ENCODE measurements at places on chromosomes 7 and 10. TPM values are rescaled to one million over a fixed set of nuclear protein-coding genes. Genes with fewer than 3 reads are reported as not detected.

- DNase-seq: no peak
Observed at GRCh38 chr10:122176232-122177213, 94.6 kb upstream of the BTBD16 start.

GRCh38 chr10:8133146-8133545 lies 78.7 kb downstream of the GATA3 start:
- peak; percentile 32 for DNase-seq

GRCh38 chr7:94972296-94972695 lies 64.9 kb downstream of the PPP1R9A start:
- DNase-seq: no peak

DNA sequence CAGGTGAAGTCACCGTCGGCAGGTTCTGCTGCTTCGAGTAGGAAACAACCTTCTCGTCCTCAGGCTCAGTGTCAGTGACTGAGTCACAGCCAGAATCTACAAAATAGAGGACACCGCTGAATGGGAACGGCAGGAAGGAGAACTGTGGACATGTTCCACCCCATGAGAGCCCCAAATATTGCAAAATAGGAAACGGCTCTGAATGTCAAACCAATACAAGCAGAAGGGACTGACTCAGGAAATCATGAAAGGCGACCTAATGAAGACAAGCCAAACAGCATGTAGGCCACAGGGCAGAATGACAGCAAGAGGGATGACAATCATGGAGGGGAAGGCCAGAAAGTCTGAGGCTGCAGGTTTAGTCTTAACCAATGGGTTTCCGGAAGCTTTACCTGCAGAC lies 63.5 kb downstream of the PIK3AP1 start:
- DNase-seq: no peak

GRCh38 chr10:43734716-43735115 lies 86.0 kb upstream of the ZNF32 start:
- no peak for DNase-seq

GRCh38 chr7:16993543-16993942 lies 111.8 kb upstream of the AGR3 start:
- no peak for DNase-seq

GRCh38 chr10:76640806-76641205 lies 996.8 kb downstream of the KCNMA1 start:
- no peak for DNase-seq

DNA sequence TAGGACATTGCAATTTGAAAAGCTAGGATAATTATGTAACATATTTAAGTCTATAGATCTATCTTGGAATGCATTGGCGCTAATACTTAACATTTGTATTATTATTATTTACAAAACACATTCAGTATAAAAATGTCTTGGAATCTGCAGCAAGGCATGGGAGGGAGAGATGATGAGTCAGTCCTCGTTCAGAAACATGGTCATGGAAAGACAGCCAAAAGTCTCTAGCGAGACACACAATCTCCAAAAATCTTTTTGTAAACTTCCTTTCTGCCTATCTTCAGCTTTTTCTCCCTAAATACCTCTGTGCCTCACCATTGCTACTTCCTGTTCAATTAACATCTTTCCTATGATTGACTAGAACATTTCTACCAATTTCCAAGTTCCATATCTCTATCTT lies 188.4 kb upstream of the CACNA2D1 start:
- no peak for DNase-seq

- no peak for DNase-seq
Observed at GRCh38 chr10:5582736-5583135, 58.0 kb downstream of the CALML3 start.

DNA sequence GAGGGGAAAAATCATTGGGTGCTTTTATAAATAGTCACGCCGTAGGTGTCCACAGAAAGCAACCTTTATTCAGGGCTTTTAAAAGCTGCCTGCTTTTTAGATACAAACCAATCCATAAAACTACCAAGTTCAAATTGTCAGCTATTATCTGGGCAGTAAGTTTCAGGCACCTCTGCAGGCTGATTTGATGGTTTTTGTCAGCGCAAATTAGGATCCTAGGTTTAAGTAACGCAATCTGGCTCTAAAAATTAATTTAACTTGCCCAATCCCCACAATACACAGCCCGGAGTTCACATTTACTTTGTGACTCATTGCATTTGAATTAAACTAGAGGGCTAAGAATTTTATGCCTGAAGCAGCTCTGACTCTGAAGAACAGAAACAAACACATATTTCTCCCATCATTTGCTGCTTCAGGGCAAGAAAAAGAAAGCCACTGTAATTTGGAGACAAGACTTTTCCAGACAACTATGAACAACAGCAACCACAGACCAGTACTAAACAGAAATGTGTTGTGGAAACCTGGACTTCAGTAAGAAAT lies 43.3 kb downstream of the NRP1 start:
- peak; percentile 88 for DNase-seq

GRCh38 chr7:158358926-158359645 lies 228.5 kb downstream of the PTPRN2 start:
- DNase-seq: no peak

DNA sequence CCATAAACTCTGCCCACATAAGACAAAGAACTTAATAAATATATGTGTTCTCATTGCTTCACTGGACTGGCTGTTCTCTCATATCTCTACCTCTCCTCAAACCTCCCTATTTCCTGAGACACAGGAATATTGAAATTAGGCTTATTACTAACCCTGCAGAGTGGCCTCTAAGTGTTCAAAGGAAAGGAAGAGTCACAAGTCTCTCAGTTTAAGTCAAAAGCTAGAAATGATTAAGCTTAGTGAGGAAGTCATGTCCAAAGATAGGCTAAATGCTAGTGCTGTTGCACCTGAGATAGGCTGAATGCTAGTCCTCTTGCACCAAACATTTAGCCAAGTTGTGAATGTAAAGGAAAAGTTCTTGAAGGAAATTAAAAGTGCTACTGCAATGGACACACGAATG lies 41.1 kb downstream of the GNAI1 start:
- DNase-seq: no peak

DNA sequence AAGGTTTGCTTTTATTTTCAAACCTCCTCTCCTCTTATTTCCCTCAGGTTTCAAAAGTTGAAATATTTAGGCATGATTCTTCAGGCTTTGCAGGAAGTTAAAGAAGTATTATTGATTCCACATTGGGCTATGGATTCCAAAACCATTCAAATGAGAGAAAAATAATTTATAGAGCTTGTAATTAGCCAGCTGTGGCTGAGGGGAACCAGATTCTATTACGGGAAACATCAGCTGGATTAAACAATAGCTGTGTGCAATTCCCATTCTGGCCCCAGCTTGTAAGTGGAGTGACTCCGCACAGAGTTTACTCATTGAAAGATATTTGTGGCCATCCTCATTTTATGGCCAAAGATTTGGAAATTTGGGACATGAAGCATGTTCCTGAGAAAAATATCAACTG lies 77.0 kb upstream of the PHYHIPL start:
- no peak for DNase-seq

DNA sequence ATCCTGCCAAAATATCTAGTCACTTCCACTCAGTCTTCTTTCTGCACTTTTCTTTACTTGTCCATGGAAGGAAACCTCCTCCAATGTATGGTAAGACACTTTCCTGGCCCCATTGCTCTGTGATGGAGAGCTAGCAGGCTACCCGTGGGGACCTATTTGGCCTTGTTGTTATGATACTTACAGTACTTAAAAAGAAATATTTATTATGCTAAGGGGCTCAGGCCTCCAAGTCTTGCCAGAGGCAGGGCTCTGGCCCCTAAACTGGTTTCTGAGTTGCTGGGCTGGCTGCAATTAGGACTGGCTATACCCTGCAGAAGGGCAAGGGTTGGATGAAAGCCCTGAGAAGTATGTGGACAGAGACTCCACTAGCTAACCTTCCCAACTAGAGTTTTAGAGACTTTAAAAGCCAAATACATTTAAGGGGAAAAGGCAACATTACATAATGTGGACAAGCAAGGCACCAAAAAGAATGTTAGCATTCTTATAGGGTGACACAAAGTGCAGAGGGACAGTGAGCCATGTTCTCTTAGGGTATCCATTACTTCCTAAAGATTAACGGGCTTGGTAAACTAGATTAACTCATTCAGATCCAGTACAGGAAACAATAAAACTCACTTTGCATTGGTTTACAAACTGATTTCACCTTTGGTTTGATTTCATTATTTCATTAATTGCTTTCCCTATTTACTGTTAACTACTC lies 84.9 kb upstream of the INHBA start:
- DNase-seq: no peak

DNA sequence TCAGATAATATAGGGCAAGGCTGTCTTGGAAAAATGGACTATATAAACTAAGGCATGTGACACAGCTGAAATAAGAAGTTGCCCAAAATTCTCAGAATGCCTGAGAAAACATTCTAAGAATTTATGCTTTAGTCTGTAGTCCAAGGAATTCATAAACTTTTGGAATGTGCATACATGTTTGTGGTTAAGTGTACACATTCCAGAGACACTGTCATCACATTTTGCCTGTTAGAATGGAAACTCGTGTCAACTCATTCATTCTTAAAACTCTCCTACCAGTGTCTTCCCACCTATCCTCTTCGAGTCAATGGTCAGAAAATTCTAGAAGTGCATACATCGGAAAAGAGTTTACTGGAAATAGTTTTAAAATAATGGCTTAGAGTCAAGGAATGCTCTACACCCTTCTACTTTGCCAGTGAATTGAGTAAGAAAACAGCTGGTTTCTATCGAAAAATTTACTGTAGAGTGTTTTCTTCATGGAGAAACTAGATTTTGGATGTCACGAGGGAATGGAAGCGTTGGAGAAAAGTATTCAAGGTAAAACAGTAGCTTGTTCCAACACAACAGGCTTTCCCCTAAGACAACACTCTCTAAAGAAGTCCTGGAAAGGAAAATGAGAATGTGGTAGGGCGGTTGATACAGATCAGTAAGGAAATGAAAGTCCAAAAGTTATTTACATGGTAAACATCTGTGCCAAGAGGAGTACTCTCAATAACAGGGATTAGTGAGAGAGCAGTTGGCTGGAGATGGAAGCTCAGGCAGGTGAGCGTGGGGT lies 1177.6 kb upstream of the C7orf33 start:
- DNase-seq: peak; percentile 7

GRCh38 chr10:29501692-29502091 lies 133.1 kb downstream of the SVIL start:
- DNase-seq: peak; percentile 87

GRCh38 chr7:128728598-128728997 lies 10.6 kb upstream of the CALU start:
- peak; percentile 79 for DNase-seq

- no peak for DNase-seq
Observed at GRCh38 chr7:98079891-98080648, 26.6 kb upstream of the LMTK2 start.

- no peak for DNase-seq
Observed at GRCh38 chr7:37645282-37646050, 38.1 kb upstream of the GPR141 start.

DNA sequence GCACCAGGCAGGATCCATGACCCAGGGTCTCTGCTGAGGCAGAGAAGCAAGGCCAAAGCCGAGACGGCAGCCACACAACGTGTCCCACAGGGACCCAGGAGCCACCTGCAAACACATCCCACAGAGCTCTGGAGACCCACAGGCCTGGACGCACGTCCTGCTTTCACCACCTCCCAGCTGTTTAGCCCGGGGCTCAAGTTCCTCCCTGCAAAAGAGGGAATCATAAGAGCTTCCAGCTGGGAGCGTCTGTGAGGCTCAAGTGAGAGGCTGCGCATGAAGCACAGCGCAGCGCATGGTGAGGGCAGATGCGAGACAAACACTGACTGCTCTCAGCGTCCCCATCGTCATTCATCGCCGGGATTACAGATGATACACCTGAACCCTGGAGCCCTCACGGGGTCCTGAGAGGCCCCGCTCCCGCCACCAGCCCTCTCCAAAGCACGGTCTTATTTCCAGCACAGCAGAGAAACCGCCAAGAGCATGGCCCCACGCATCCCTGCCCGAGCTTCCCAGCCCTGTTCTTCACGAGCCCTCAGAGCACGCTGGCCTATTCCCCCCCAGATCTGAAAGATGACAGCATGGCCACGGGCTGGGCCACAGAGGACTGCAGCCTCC lies 88.7 kb downstream of the MAD1L1 start:
- no peak for DNase-seq

- no peak for DNase-seq
Observed at GRCh38 chr7:140594131-140594691, 46.4 kb downstream of the DENND2A start.

GRCh38 chr7:141884539-141885225 lies 31.5 kb upstream of the OR9A4 start:
- DNase-seq: no peak

DNA sequence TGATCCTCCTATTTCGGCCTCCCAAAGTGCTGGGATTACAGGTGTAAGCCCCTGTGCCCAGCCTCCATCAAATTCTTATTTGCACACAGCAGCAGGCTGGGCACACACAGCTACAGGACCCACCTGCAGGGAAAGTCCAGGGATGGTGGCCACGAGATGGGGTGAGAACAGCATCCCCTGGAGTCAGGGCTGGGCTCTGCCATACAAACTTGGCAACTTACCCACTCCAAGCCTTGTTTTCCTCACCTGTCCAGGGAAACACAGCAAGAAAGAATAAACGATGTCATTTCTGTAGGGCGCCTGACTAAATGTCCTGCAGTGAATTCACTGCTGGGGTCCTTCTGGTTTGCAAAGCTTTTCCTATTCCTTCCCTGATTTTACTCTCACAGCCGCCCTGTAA lies 5.5 kb downstream of the MYH16 start:
- no peak for DNase-seq

DNA sequence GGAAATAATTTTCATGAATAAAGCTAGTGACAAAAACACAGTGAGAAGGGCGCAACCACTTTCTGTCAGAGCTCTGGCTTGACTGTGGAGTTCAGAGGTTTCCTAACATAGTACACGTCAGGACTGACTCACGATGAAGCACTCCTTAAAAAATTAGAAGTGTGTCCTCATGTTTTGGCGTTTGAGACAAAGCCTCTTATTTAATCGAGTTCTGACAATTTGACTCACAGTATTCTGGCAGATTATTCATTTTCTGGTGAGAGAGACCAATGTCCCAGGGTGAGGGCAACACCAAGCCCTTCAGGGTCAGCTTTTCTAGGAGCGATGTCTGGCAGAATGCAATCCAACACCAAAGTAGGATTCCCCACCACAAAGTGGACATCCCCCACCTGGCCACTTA lies 108.7 kb downstream of the DIP2C start:
- DNase-seq: peak; percentile 91

Gene SFRP5
- not detected for total RNA-seq

Gene AFAP1L2
- total RNA-seq: 25.8 TPM

Gene HABP2
- total RNA-seq: not detected

Gene TSPAN33
- 1.8 TPM for total RNA-seq

Gene MYPN
- 3.0 TPM for total RNA-seq

Gene EPO
- not detected for total RNA-seq

Gene GSTO2
- 38.6 TPM for total RNA-seq

Gene PKD1L1
- 0.17 TPM for total RNA-seq

Gene CACNB2
- under 0.01 TPM for total RNA-seq

Gene SLC18A3
- total RNA-seq: not detected

Gene TCF7L2
- 7.7 TPM for total RNA-seq

Gene GPR85
- 2.2 TPM for total RNA-seq

Gene PKD2L1
- not detected for total RNA-seq

Gene NUDT5
- 46.3 TPM for total RNA-seq

Gene CDHR1
- total RNA-seq: 27.4 TPM

Gene PRPS1L1
- total RNA-seq: not detected

Gene NME8
- not detected for total RNA-seq

Measured in mammary epithelial cell (primary cell).